H7 (cell line): ENCODE measurements at places on chromosomes 7 and 10.

- no peak for DNase-seq
Measured at GRCh38 chr10:26557641-26558014, 119.5 kb downstream of the APBB1IP start.

DNA sequence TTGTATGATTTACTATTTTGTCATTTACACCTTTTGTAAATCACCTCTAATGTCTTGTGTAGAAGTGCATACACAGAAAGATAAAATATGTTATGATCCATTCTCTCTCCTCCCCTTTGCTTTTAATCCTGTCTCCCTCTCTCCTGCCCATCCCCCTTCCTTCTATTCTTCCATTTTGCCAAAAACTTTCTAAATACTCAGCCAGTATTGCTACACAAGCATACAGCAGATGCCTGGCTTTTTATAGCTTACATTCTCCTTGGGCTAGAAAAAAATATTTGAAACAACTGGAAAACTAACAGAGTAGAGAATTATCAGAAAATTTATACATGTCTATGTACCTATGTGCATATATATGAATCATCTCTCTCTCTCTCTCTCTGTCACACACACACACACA lies 308.7 kb upstream of the BMPER start:
- no peak for DNase-seq

DNA sequence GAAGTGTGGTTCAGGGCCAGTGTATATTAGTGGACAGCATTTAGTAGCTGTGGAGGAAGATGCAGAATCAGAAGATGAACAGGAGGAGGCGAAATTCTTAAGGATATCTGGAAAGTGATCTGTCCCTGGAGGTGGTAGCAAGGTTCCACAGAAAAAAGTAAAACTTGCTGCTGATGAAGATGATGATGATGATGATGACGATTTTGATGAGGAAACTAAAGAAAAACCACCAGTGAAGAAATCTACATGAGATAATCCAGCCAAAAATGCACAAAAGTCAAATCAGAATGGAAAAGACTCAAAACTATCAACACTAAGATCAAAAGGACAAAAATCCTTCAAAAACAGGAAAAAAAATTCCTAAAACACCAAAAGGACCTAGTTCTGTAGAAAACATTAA lies 26.3 kb downstream of the TM9SF3 start:
- DNase-seq = no peak

DNA sequence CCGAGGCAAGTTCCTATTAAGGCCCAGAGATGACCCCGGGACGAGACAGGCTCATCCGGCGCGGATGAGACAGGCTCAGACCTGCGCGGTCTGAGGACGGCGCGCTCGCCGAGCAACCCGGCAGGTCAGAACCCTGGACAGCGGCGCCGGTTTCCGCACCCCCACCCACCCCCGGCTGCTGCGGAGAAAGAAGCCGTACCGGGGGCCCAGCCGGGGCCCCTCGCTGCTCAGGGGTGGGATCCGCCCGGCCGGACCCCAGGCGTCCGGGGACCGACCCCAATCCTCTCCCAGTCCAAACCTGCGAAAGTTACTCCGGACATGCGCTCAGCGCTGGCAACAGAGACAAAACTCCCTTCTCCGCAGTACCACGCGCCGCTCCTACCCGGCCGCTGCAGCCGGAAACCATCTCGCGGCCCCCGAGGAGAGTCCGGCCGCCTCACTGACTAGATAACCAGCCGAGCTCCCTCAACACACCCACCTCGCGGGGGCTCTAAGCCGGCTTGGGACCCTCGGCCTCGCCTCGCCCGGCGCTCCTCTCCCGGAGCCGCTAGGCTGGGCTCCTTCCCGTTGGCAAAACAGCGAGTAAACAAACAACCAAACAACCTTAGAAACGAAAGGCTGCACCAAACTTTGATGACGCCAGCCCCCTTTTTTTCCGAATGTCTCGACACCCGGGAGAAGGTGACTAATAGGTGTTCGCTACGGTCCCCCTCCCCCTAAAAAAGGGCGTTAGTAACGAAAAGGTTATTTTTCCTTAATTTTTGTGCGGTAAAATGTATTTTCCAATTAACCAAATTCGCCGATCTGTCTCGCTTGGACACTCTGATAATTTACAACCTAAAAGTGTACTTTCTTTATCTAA lies 2.3 kb upstream of the DRGX start:
- peak; percentile 94 for DNase-seq

- no peak for DNase-seq
Measured at GRCh38 chr10:12412666-12413368, 63.5 kb downstream of the CAMK1D start.

- DNase-seq = no peak
Measured at GRCh38 chr7:92115821-92116220, 18.5 kb downstream of the CYP51A1 start.

- DNase-seq = no peak
Measured at GRCh38 chr10:17872191-17873091, 63.3 kb downstream of the MRC1 start.

GRCh38 chr10:96910488-96911395 lies 78.6 kb downstream of the LCOR start:
- DNase-seq = peak; percentile 64

- DNase-seq = no peak
Measured at GRCh38 chr7:109158246-109158645, 588.6 kb downstream of the DNAJB9 start.

GRCh38 chr10:80136134-80136571 lies 3.6 kb downstream of the PLAC9 start:
- peak; percentile 37 for DNase-seq

- no peak for DNase-seq
Measured at GRCh38 chr7:122983261-122983660, 12.2 kb downstream of the TAS2R16 start.

- DNase-seq = no peak
Measured at GRCh38 chr10:11553773-11554381, 57.6 kb downstream of the USP6NL start.

- DNase-seq = no peak
Measured at GRCh38 chr10:124223711-124224085, 130.3 kb upstream of the CHST15 start.
